ENCODE measurements at places on chromosomes 11 and 22. TPM values are rescaled to one million over a fixed set of nuclear protein-coding genes. Genes with fewer than 3 reads are reported as not detected.
A peak's percentile ranks its signal among the peaks of the same experiment; 100 is the strongest.

DNA sequence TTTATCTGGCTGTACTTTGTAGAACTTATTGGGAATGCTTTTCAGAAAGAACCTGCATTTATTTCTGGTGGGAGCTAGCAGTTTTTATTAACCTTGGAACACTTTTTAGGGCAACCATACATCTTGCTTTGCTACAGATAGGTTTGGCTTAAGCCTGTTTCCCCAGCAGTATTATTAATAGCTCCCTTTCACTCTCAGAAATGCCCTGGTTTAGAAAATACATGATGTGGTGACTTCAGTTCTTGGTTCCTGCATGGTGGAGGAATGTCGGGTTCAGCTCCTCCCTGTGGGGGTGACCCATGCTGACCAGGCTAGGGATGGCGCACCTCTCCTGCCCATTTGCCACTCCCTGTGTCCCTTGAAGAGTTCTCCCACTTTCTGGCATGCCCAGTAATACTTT is 28.2 kb downstream of the ZBED4 start:
- DNase-seq, result no peak
- H3K4me1 ChIP-seq, result no peaks in the 10 kb centered on the region
- no peak overlapping the region for H3K4me3 ChIP-seq
- H3K27ac ChIP-seq, result no peak overlapping the region

DNA sequence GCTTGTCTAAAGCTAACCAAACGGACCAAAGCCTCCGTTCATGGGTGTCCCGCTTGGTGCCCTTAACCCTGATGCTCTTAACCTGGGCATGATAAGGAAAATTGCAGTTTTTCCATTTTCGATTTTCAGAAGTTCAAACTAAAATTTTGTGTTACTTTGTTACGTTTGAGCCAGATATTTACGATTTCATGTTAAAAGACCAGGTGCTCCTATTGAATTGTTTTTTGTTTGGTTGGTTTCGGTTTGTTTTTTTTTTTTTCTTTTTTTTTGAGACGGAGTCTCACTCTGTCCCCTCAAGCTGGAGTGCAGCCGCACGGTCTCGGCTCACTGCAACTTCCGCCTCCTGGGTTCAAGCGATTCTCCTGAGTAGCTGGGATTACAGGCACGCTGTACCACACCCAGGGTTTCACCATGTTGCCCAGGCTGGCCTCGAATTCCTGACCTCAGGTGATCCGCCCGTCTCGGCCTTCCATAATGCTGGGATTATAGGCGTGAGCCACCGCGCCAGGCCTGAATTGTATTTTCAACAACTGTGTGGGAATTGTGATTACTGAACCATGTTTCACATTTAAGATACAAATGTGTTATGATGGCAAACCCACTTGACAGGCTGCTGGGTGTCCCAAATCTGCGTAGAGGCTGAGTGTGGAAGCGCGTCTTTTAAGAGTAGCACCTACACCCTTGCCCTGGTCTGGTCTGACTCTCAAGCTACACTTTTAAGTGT is 864 bp upstream of the USP28 start:
- H3K27ac ChIP-seq, result peak overlapping the region; percentile 37
- peak; percentile 49 for DNase-seq
- peaks cover 35% of the 10 kb centered on the region for H3K4me1 ChIP-seq
- no peaks in the 10 kb centered on the region for H3K27me3 ChIP-seq
- no peaks in the 10 kb centered on the region for H3K36me3 ChIP-seq
- peak overlapping the region; percentile 74 for H3K4me3 ChIP-seq

Gene MS4A12
- 6.3 TPM for total RNA-seq

DNA sequence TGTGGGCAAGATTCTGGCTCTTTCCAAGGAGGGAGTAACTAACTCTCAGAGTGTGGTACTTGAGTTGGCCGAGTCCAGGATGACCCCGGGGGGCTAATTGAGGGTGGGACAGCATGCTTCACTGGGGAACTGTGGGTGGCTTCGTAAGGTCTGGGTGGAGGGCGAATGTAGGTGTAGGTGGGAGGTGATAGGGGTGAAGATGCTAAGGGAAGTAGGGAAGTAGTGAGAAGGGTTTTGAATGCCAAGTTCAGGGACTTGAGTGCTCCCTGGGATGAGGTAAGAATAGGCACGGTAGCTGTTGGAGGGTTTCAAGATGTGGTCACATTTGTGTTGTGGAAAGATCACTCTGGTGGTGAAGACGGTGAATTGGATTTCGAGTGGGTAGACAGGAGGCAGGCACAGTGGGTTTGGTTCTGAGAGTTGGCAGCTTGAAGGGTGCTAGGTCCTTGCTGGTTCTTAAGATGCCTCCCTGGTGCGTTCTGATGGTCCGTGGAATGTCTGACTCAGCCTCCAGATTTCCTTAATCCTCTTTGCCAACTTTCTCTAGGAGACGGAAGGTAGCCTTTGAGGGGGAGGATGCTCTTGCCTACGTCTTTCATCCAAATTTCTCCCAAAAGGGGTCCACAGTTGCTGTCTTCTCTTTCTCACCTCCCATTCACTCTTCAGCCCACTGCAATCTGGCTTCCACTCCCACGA is 2.5 kb upstream of the DNAL4 start:
- no peaks in the 10 kb centered on the region for H3K27me3 ChIP-seq
- H3K4me3 ChIP-seq, result no peak overlapping the region
- no peak overlapping the region for H3K27ac ChIP-seq
- no peaks in the 10 kb centered on the region for H3K36me3 ChIP-seq

- H3K4me3 ChIP-seq, result no peak overlapping the region
- no peak overlapping the region for H3K27ac ChIP-seq
- no peaks in the 10 kb centered on the region for H3K4me1 ChIP-seq
- no peaks in the 10 kb centered on the region for H3K27me3 ChIP-seq
- no peaks in the 10 kb centered on the region for H3K36me3 ChIP-seq
Observed at GRCh38 chr11:45094958-45095690, 51.3 kb upstream of the PRDM11 start.

DNA sequence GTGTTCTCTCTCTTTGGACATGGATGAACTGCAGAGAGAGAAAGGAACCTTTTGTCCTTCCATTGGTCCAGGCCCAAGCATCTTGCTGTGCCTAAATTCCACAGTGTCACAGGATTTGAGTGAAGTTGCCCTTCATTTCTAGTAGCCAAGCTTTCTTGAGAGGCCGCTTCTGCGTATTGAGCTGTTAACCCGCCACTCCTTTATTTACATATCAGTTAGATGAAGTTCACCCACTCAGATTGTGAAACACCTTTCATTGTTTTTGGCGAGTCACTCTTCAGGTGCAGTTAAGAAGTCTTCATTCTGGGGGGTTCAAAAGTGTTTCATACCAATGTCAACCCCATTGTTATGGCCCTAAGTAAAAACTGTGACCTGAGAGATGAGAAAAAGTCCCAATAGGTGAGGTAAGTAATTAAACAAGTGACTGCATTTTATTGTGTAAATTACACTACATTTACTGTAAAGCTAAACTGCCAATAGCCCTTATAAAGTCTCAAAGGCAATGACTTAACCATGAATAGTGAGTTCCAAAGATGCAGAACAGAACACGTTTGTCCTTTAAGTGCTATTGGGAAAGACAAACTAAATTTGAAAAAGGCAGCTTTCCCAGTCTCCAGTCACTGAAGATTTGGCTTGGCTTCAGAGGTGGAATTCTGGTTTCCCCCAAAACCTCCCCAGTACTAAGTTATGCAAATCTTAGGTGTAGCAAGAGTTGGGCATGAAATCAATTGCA is 61.0 kb downstream of the APIP start:
- no peak overlapping the region for H3K27ac ChIP-seq
- H3K36me3 ChIP-seq, result no peaks in the 10 kb centered on the region
- no peak overlapping the region for H3K4me3 ChIP-seq
- no peaks in the 10 kb centered on the region for H3K4me1 ChIP-seq

- no peaks in the 10 kb centered on the region for H3K36me3 ChIP-seq
- no peaks in the 10 kb centered on the region for H3K27me3 ChIP-seq
- no peak for DNase-seq
Observed at GRCh38 chr11:66155387-66156073, 85.5 kb downstream of the PACS1 start.

DNA sequence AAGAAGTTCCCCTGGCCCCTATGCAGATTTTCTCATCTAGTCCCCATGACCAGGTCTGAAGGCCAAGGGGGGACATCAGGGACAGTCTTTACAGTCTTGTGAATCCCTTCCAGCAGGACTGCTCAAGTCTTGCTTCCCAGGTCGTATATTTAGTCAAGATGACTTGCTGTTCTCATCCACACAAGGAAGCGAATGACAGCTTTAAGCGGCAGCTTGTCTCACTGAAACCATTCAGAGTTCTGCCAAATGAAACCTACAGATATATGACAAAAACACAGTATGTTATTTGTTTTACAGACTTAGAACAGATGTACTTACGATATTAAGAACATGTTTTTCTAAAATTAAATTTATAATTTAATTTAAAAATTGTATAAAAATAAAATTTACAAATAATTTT is 5.6 kb downstream of the VWA5A start:
- no peak overlapping the region for H3K4me3 ChIP-seq
- no peak for DNase-seq
- no peaks in the 10 kb centered on the region for H3K4me1 ChIP-seq
- H3K36me3 ChIP-seq, result no peaks in the 10 kb centered on the region
- H3K27me3 ChIP-seq, result no peaks in the 10 kb centered on the region

GRCh38 chr11:94673951-94674491 is 94.1 kb upstream of the AMOTL1 start:
- H3K4me1 ChIP-seq, result no peaks in the 10 kb centered on the region
- H3K36me3 ChIP-seq, result no peaks in the 10 kb centered on the region
- no peak overlapping the region for H3K4me3 ChIP-seq

GRCh38 chr11:20355221-20356219 is 8.0 kb upstream of the HTATIP2 start:
- no peak overlapping the region for H3K4me3 ChIP-seq
- H3K36me3 ChIP-seq, result no peaks in the 10 kb centered on the region
- peak; percentile 67 for DNase-seq
- H3K4me1 ChIP-seq, result 0 out of 2 replicates have a peak, but pooled peaks cover under 1% of the 10 kb centered on the region
- no peaks in the 10 kb centered on the region for H3K27me3 ChIP-seq
- no peak overlapping the region for H3K27ac ChIP-seq

DNA sequence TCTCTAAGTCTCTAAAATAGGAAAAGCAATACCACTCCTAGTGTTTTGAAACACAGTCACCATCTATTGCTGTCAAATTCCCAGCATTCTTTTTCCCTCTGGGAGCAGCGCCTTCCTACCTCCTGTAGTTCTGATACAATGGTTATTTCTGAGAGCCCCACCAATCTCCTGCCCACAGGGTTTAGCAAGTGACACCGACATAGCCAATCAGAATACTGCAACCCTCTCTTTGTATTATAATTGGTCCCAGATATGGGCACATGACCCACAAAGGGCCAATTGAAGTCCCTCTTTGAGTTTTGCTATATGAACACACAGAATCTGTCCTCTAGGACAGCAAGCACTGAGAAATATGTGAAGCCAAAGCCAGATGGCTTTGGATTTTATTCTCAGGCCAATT is 16.9 kb upstream of the ARHGAP42 start:
- H3K36me3 ChIP-seq, result no peaks in the 10 kb centered on the region
- DNase-seq, result no peak
- no peaks in the 10 kb centered on the region for H3K27me3 ChIP-seq
- H3K4me3 ChIP-seq, result no peak overlapping the region

Gene PLEKHB1
- total RNA-seq, result 6.0 TPM

- H3K27ac ChIP-seq, result no peak overlapping the region
- no peaks in the 10 kb centered on the region for H3K4me1 ChIP-seq
- no peak overlapping the region for H3K4me3 ChIP-seq
- H3K36me3 ChIP-seq, result no peaks in the 10 kb centered on the region
- DNase-seq, result peak; percentile 91
Observed at GRCh38 chr11:33808228-33808828, 34.0 kb upstream of the FBXO3 start.

DNA sequence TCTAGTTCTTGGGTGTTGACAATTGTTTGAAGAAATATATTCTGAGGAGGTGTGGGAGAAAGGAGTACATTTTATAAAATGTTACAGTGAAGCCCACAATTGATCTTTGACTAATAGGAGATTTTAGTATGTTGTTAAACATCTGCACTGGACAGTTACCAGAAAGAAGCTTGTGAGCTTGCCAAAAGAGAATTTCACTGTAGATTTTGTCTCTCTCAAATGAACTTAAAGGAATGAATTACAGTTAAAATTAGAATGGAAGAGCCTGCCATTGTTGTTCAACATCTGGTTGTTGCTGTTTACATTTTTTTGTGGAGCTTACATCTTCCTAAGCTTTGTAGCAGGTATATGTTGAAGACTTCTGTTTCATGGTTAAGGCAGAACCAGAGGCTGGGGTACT is 620.5 kb upstream of the CCDC179 start:
- no peaks in the 10 kb centered on the region for H3K36me3 ChIP-seq
- H3K4me1 ChIP-seq, result no peaks in the 10 kb centered on the region
- no peak overlapping the region for H3K4me3 ChIP-seq

- no peak overlapping the region for H3K27ac ChIP-seq
- H3K36me3 ChIP-seq, result no peaks in the 10 kb centered on the region
- DNase-seq, result peak; percentile 75
- H3K27me3 ChIP-seq, result no peaks in the 10 kb centered on the region
- H3K4me3 ChIP-seq, result no peak overlapping the region
- no peaks in the 10 kb centered on the region for H3K4me1 ChIP-seq
Observed at GRCh38 chr11:91261513-91261912, 963.1 kb upstream of the FAT3 start.

Gene TBX1
- not detected for total RNA-seq

GRCh38 chr11:124870430-124870829 is 5.2 kb downstream of the ROBO3 start:
- H3K27ac ChIP-seq, result no peak overlapping the region
- H3K27me3 ChIP-seq, result no peaks in the 10 kb centered on the region
- no peaks in the 10 kb centered on the region for H3K36me3 ChIP-seq
- H3K4me1 ChIP-seq, result no peaks in the 10 kb centered on the region
- no peak for DNase-seq

DNA sequence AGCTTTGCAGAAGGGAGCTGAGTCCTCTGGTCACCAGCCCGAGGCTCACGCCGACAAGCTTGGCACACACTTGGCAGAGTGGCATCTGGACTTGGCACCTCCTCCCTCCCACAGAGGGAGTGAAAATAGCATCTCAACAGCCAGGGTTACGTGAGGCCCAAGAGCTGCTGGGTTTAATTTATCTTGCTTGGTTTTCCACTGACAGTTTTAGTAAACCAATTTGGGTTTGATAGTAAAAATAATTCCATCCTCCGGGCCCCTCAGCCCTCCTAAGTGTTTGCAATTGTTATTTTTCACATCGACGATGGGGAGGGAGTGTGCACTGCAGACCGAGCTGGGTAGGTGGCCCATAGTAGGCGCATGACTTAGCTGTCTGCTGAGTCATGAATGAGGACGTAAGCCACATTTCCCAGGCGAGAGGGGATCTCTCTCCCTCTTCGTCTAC is 107.6 kb upstream of the ASPHD2 start:
- H3K4me3 ChIP-seq, result no peak overlapping the region
- H3K36me3 ChIP-seq, result no peaks in the 10 kb centered on the region
- H3K27ac ChIP-seq, result no peak overlapping the region

- no peak overlapping the region for H3K4me3 ChIP-seq
- no peaks in the 10 kb centered on the region for H3K36me3 ChIP-seq
- DNase-seq, result no peak
- H3K4me1 ChIP-seq, result no peaks in the 10 kb centered on the region
- no peaks in the 10 kb centered on the region for H3K27me3 ChIP-seq
- H3K27ac ChIP-seq, result no peak overlapping the region
Observed at GRCh38 chr11:50267851-50268250, 235.2 kb downstream of the OR4C45 start.

Gene TBX10
- total RNA-seq, result not detected

GRCh38 chr11:134499990-134500389 is 87.9 kb upstream of the B3GAT1 start:
- no peak overlapping the region for H3K27ac ChIP-seq
- H3K27me3 ChIP-seq, result no peaks in the 10 kb centered on the region
- no peaks in the 10 kb centered on the region for H3K36me3 ChIP-seq
- no peak for DNase-seq
- no peak overlapping the region for H3K4me3 ChIP-seq

Gene MRGPRE
- not detected for total RNA-seq

Gene OR9G4
- total RNA-seq, result not detected

GRCh38 chr11:64970731-64971151 is 1.2 kb downstream of the MAJIN start:
- no peak overlapping the region for H3K4me3 ChIP-seq
- H3K27me3 ChIP-seq, result no peaks in the 10 kb centered on the region
- H3K4me1 ChIP-seq, result peaks cover 14% of the 10 kb centered on the region
- H3K36me3 ChIP-seq, result no peaks in the 10 kb centered on the region

Data from Karpas-422 (cell line).